NCI-H1105 treated with DMSO at 0.1 percent for 48 hours (cell line): ENCODE measurements at places on chromosomes 4 and X.

DNA sequence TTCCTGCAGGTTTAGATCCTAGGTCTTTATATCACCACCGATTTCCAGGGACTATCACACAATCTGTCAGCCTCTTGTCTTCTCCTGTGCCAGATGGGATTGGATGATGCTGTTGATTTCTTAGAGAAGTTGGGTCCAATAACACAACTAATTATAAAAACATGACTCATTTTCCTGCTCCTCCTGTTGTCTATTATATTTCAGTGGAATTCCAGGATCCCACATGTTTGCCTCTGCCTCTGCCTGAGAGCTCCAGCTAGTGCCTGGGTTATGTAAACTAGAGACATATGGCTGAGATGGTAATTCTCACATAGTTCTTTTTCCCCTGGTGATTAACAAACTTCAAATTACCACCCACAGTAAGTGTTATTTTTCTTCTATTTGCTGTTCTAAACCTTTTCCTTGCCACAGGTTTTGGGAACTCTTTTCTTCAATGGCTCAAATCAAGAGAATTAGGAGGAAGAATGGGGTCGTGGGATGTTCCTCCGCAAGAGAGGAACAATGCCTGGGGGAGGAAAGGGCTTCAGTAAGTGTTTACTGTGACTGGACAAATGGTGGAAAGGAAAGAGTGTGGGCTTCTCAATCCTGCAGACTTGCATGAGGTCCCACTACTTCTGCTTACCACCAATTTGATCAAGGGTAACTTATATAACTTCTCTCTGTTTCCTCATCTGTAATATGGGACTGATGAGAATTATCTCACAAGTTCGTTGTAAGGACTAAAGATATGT is 3.4 kb upstream of the HOPX start:
- DNase-seq = no peak

DNA sequence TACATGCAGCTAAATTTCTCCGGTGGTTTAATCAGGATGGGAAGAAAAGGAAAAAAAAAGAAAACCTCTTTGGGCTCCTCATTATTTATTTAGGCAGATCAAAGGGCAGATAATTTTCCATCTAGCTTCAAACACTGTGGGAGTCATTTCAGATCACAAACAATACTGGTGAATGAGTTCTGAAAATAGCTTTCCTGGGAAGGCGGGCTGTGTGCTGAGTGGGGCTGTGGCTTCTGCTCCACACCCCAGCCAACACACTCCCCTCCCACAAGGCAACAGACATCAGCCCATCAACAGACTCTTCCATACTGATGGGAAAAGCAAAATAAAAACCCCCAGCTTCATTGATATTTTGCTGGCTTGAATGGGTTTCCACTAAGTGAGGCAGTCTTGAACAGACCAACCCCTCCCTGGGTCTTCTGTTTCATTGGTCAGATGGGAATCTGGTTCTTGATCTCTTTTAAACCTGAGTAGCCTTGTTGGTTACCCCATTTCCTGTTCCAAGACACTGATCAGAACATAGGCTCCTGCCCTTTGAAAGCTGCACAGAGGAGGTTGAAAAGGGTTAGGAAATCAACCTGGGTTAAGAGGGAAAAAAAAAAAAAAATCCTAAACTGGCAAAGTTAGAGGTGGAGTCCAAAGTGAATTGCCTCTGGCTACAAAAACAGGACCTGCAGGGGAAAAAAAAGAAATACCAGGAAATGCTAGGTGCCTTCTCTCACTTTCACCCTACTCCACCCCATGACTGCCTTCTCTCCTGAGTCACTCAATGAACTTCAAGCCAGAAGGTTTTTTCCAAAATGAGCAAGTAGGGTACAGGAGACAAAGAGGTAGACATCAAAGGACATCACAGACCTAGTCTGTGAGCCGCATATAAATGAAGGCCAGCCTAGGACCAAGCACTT is 20.0 kb downstream of the AMOT start:
- DNase-seq = peak; percentile 24

GRCh38 chr4:8609406-8609805 is 16.8 kb downstream of the CPZ start:
- no peak for DNase-seq

- peak; percentile 32 for DNase-seq
Measured at GRCh38 chr4:26321373-26322221, 783 bp downstream of the RBPJ start.

GRCh38 chr4:17817027-17817426 is 6.2 kb downstream of the NCAPG start:
- peak; percentile 21 for DNase-seq

DNA sequence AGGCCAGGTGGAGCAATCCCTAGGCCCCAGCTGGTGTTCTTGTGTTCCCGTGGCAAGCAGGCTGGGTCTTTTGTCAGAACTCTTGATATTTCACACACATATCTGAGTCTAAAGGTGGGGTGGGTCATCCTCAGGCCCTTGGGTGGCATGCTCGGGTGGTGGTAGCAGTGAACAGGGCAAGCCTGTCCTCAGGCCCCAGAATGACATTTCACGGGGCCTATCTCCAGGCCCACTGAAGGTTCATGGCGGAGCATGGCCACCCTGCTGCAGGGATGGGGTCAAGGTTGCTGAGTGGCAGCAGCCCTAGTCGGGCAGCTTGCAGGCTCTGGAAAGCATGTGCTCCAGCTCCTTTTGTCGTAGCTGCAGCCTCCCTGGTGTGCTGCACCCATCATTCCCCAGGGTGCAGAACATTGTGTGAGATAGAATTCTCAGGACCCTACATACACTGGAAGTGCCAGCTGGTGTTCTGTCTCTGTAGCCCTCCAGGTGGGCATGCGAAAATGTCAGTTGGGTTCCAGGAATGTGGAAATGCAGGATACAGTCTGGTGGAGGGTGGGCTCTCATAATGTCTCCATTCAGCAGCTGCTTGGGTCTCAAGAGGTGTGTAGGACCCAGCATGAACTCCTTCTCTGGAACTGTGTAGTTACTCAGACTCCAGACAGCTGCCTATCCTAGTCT is 1571.8 kb downstream of the STIM2 start:
- DNase-seq = no peak

- no peak for DNase-seq
Measured at GRCh38 chr4:179803857-179804256, 2361.6 kb upstream of the AGA start.

- DNase-seq = no peak
Measured at GRCh38 chr4:177532358-177532757, 90.1 kb upstream of the AGA start.

DNA sequence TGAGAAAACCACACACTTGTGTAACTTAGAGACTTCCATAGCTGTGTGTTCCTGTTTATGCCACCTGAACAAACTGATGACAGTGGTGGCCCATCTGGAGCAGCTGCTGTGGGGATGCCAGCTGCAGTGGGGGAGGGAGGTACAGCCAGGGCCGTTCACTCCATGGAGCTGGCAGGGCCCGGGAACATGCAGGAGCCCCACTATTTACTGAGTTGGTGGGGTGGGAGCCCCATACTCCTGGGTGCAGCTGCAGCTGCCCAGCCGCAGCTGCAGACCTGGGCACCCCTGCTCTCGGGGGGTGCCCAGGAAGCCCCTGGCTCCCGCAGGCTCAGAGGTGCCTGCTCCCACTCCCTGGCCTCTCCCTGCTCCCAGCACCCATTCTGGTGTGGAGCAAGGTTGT is 398.6 kb upstream of the RASGEF1B start:
- DNase-seq = no peak

DNA sequence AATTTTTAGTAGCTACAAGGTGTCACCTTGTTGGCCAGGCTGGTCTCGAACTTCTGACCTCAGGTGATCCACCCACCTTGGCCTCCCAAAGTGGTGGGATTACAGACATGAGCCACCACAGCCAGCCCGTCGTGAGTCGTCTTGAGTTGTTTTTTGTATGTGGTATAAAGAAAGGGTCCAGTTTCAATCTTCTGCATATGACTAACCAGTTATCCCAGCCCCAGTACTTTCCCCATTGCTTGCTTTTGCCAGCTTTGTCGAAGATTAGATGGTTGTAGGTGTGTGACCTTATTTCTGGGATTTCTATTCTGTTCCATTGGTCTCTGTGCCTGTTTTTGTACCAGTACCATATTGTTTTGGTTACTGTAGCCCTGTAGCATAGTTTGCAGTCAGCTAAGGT is 105.9 kb downstream of the OR13H1 start:
- no peak for DNase-seq

DNA sequence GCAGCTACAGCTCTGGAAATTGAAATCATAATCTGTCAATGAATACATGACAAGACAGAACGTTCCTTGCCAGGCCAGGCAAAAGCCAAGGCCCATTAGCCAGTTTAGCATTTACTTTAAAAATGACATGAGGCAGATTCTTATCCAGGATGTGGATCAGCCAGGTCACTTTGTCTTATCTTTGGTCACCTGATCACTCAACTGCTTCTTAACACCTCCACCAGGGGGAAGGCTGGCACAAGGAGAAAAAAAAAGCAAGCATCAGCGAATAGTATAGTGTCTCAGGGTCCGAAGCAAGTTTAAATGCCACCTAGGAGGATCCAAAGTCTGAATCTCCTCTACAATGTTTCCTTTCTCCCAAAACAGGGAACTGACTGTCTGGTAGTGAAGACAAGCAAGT is 18.8 kb downstream of the ATP1B4 start:
- DNase-seq = peak; percentile 4

DNA sequence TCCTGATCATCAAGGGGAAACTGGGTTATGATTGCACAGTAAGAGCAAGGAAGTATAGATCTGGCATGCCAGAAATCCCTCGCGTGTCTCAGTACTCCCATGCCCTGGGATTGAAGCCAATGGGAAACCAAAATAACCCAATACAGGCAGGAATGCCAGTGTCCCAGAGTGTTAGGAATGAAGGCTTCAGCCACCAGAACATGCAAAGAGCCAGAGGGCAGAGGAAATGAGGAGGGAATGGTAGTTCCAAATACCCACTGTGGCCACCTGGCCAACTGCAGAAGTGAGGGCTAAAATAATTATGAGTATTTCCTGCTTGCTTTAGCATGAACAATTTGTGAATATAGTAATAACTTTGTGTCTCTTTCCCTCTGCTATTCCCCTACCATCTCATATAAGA is 12.2 kb downstream of the MTNR1A start:
- no peak for DNase-seq

GRCh38 chr4:183288955-183289354 is 31.1 kb downstream of the CLDN22 start:
- DNase-seq = no peak

DNA sequence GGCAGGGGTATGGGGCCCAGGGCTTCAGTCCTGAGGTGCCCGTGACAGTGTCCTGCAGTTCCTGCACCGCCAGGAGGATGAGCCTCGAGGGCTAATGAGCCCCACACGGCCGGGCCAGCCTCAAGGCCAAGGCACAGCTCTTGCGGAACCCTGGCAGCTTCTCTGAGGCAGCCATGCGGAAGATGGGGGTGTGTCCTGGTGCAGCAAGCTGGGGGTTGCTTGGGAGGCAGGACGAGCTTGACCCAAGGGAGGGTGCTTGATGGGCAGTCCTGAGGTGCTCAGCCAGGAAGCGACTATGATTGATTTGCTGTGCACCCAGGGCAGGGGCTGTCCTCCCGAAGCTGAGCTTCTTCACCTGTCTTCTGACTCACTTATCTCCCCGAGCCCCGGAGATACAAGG is 9.1 kb upstream of the FGFR3 start:
- DNase-seq = no peak

DNA sequence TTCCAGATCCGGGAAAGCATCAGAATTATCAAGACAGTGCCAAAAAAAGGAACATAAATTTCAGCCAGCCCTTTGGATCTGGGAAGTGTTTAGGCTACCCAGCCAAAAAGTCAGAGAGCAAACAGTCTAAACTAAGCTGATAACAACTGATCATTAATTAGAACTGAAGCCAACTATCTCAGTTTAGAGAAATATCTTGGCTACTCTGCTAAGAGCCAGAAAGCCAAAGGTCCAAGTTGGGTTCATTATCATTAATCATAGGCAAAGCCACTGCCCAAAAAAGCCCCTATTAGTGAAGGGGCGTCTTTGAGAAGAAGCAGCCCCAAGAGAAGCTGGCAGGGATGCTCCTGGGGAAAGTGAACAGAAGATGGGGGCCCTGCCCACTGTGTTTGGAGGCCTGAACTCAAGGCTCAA is 37.0 kb upstream of the SHISA3 start:
- no peak for DNase-seq

DNA sequence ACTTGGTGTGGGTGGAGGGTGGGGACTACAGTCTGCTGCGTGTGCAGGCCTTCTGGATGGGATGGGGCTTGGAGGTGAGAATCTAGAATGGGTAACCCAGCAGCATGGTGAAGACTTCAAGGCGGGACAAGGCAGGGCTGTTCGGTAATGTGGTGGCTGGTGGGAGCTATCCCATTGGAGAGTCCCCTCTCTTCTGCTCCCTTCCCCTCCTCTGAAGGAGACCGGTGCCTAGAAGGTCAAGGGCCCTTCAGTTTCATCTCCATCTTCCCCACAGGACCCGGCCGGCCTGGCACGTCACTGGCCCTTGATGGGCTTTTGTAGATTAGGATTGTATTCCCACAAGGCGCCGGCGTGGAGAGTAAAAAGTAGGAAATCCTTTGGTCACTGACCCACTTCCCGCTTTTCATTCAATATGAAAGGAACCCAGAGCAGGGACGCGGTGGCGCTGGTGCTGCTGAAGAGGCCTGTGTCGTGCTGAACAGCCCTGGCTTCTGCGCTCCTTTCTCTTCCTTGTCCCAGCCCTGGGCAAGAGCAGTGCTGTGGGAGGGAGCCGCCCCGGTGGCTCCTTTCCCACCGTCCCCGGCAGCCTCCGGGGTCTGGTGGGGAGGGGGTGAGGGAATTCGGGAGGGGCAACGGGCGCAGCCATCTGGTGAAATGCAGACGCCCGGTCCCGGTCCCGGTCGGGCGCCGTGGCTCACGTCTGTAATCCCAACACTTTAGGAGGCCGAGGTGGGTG is 7.3 kb upstream of the HMGB3 start:
- no peak for DNase-seq

DNA sequence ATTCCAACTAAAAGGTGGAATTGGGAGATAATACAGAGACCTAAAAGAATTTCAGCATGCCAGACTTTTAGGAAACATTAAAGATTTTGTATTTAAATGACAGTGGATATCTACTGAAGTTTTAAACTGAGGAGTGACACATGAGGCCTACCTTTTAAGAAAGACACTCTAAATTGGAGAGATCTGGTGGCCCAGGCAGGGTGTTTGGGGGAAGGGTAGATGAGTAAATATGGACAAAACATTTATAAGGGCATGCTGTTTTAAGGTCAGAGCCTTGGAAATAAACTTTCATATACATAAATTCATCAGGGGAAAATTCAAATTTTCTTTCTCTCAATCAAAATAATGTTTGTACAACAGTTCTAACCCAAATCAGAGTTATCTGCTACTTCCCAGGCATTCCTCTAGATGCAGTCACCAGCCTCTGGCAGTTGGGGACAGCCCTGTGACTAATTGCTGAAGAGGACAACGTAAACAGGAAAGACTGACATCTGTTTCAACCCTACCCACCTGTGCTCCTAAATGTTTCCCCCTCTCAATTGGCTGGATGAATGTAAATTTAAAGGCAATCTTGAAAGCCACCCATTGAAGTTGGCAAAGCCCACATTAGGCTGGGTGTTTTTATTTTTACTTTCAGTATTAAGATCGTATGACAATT is 1646.9 kb upstream of the ADGRL3 start:
- DNase-seq = no peak
